ENCODE measurements at places on chromosomes 2 and 18.

DNA sequence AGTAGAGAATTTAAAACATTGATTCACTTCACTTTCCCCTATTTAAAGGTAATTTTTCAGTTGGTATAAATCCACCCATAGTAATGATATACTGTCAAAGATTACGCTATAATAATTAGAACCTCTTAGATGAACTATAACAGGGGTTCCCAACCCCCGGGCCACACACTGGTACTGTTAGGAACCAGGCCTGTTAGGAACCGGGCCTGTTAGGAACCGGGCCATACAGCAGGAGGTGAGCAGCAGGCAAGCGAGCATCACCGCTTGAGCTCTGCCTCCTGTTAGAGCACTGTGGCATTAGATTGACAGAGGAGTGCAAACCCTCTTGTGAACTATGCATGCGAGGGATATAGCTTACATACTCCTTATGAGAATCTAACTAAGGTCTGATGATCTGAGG is 34.0 kb upstream of the CD302 start:
- no peak for DNase-seq

DNA sequence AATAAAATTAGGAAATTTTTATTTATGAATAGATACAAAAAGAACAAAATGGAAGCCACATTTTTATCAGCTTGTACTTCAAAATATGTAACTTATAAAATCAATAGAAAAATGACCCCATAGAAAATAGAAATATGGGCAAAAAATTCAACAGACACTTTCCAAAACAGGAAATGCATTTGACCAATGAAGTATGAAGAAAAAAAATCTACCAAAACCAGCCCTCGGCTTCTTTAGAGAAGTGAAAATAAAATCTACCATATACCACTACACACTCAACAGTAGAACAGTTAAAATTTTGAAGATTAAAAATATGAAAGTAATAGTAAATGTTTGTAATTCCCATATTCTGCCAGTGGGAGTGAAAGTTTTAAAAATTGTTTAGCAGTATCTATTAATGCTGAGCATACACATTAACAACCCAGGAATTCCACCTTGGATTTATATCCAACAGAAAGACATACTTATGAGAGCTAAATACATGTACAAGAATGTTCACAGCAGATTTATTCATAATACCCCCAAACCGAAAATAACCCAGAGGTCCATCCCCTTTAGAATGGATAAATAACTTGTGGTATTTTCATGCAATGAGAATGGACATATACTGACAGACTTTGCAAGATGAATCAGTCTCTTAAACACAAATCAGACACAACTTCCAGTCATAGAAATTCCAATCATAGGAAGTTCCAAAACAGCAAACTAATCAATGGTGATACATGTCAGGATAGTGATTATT is 318.0 kb downstream of the FIGN start:
- DNase-seq = no peak

DNA sequence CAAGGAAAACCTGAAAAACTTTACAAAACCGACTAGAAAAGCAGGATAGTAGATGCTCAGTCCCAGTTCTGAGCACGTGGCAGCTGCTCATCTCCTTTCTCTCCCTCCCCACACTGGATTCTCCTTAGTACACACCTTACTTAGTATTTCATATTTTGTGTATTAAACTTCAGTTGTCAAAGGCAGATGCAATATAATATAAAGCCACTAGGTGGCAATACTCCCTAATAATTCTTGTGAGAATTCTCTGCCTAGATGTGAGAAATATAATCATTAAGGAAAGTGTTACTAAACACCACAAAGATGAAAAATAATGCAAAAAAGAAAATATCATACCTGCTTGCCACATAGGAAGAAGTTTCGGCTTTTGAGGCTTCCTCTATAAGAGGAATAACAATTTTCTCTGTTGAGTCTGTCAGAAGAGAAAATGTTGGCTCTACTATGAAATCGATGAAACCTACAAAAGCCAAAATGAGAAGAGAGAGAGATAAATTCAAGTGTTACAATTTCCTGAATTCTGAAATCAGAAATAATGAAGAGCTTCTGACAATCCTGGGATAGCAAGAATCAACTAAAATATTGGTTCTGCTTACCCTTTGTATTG is 200.6 kb downstream of the PPP1R1C start:
- DNase-seq = no peak

DNA sequence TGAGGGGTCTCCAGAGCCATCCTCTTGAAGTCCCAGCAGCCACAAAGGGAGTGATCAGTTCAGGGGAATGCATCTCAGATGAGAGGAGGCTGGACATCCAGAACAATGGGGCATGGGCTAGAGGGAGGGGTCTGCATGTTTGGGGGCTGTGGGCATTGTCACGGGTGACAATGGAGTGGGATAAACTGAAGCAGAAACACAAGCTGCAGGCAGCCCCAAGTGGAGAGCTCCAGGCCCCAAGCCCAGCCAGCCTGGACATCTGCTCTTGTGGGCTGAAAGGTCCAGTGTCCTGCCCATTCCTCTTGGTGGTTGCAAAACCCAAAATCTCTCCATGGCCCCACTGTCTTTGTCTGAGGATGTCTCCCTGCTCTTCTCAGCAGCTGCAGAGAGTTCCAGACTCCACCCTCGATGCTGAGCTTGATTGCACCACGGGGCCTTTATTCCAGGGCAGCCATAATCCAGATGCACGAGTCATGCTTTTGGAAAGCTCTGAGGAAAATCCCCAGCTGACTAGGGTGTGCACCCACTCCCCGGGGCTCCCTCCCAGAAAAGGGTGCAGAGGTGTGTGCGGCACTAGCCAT is 149.4 kb downstream of the TNS1 start:
- DNase-seq = no peak

- DNase-seq = no peak
Measured at GRCh38 chr2:48586433-48586832, 31.2 kb upstream of the GTF2A1L start.

DNA sequence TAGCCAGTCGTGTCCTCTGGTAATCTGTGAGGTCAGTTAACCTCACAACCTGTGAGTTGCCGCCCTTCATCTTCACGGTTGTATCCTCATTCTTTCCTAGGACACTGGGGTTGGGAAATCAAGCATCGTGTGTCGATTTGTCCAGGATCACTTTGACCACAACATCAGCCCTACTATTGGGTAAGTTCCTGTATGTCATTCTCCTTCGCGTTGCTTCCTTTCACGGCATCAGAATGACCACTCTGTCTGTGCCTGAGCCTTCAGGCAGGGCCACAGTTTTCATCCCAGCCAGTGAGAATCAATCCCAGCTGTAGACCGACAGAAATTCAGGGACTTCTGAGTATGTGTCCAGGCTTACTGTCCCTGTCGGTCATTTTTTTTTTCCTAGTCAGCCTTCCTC is 67.1 kb downstream of the RAB31 start:
- no peak for DNase-seq

DNA sequence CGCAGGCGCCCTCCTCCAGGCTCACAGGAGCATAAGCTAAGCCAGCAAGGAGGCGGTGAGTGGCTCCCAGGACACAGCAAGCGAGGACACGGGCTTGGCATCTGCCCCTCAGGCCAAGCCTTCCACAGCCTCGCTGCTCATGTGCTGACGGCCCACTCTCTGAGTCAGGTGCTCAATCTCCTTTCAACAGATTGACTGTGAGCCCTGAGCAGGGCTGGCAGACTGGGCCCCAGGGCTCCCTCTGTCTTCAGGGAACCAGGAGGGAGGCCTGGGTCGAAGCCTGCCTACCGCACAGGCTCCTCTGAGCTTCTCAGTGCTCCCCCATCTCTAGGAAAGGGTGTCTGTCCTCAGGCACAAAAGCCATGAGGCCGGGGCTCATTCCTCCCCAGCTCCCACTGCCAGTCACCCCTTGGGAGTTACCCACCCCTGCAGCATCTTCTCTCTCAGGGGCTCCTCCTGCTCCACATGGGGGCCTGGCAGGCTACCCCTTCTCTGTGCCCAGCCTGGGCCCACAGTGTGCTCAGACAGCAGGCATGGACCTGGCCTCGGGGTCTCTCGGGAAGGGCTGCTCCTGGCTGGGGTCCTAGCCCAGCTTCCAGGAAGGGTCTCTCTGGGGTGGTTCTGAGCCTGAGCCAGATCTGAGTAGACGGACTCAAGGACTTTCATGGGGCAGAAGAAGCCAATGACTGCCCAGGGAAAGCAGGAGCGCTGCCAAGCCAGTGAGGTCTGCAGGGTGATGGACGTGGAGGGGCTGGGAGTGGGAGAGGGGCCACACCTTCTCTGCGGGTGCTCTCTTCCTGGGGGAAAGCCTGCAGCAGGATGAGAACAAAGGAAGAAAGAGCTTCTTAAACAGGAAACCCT is 138.0 kb upstream of the GPC1 start:
- no peak for DNase-seq

- DNase-seq = no peak
Measured at GRCh38 chr2:13114391-13114790, 397.7 kb downstream of the TRIB2 start.

DNA sequence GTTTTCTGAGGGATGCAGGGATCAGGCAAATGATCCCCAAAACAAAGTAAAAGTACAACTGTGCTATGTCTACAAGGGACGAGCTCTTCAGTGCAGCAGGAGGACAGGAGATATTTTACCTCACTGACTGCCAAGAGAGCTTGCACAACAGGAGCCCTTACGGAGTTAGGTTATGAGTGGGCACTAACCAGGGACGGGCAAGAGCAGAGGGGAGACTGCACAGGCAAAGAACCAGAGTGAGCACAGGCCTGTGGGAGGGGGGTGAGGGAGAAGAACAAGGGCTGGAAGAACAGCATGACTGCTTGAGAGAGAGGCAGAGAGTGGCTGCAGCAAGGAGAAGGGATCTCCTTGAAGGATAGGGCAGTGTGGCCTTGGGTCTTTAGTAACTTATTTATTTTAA is 101.1 kb upstream of the PID1 start:
- no peak for DNase-seq

DNA sequence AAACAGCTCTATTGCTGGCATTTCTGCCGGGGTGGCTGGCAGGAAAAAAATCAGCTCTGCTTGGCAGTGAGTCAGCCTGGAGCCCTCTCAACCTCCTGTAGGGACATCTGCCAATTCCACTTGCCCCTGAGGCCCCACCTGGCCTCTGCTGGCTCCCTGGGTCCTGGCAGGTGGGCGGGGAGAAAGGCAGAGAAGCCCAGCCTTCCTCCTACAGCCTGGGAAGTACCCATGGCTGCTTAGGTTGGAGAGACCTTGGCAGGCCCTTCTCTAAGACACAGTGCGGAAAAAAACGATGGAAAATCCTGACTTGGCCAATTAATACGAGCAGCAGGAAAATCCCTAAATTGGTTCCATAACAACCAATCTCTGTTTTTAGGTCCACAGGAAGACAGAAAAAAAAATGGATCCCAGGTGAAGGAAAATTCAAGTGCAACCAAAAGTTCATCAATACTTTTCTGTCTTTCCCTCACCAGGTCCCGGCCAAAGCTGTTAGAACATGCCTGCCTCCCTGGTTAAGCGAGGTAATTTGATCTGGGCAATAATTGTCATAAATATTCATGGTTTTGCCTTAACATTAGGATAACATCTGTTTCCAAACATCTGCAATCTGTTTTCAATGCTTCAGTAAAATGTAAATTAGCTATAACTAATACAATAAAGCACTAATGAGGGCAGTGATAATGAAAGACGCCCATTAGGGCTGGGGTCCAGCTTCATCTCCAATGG is 245.9 kb downstream of the TFCP2L1 start:
- DNase-seq = no peak

DNA sequence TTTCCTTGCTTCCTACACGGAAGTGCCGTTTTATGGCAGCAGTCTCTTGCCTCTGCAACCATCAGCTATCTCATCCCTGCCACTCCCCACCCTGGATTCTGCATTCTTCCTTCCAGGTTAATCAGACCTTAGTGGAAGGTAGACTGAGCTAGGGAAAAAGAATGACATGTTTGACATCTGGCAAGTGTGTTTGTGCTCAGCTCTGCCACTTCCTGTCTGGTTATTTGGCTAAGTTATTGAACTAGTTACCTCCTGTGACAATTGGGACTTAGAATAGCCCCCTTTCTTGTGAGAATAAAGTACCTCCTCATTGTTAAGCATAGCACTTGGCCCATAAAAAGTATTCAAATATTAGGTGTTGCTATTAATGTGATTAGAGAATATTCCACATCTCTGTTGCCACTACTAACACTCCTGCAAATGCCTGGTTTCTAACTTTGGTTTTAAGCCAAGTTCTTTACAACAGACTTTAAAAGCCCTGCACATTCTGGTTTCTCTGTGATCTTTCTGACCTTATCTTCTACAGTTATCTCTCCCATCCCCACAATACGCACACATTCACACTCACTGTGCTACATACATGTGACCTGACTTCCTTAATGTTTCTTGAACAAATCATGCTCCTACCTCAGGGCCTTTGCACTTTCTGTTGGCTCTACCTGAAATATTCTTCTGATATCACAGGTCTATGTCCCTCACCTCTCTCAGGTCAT is 10.8 kb upstream of the MAPRE2 start:
- DNase-seq = no peak

- no peak for DNase-seq
Measured at GRCh38 chr2:40451918-40452605, at the start of gene SLC8A1. TSS of gene SLC8A1 (minus strand) at chr2:40452090.

DNA sequence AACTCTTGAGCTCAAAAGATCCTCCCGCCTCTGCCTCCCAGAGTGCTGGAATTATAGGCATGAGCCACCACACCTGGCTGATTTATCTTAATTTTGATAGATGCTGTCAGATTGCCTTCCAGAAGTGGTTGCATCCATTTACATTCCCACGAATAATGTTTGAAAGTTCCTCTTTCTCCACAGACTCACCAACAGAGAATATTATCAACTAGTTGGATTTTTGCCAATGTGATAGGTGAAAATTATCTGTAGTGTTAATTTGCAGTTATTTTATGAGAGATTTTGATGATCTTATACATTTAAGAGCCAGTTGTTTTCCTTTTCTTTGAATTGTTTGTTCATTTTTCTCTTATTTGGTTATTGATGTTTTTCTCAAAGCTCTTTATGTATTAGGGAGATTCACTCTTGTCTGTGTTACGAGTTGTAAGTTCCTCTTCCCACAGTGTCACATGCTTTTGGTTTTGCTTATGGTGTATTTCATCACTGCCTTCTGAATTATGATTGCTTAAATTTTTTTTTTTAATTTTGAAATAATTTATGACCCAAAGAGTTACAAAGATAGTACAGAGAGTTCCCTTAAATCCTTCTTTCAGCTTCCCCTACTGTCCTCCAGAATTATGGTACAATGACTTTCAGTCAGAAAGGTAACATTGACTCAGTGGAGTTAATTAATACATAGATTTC is 20.7 kb upstream of the NT5DC4 start:
- DNase-seq = no peak

DNA sequence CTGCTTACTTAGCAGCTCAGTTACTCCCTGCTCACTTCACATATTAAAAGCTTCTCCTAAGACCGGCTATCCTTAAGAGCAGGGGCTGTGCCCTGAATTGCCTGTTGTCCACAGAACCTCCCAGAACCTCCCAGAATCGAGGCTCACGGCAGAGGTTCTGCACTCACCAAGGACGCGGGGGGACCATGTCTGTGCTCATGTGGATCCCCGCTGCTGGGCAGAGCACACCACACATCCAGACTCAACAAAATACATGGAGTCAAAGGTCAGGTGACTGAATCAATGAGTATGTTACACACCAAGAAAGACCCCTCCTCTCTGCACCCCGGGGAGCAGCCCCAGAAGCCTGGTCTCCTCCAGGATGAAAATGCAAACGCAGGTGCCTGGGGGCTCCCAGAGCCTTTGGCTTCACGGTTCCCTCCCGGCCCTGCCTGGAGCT is 149.0 kb downstream of the MBP start:
- DNase-seq = no peak
